ENCODE measurements at places on chromosomes 3 and 15.

- DNase-seq: no peak
These were observed 11.2 kb downstream of the NCKIPSD start for GRCh38 chr3:48674505-48674904.

GRCh38 chr3:33732394-33732793, 14.3 kb upstream of the CLASP2 start:
- DNase-seq: no peak

- no peak for DNase-seq
These were observed 8.5 kb upstream of the OXTR start for GRCh38 chr3:8777978-8778267.

DNA sequence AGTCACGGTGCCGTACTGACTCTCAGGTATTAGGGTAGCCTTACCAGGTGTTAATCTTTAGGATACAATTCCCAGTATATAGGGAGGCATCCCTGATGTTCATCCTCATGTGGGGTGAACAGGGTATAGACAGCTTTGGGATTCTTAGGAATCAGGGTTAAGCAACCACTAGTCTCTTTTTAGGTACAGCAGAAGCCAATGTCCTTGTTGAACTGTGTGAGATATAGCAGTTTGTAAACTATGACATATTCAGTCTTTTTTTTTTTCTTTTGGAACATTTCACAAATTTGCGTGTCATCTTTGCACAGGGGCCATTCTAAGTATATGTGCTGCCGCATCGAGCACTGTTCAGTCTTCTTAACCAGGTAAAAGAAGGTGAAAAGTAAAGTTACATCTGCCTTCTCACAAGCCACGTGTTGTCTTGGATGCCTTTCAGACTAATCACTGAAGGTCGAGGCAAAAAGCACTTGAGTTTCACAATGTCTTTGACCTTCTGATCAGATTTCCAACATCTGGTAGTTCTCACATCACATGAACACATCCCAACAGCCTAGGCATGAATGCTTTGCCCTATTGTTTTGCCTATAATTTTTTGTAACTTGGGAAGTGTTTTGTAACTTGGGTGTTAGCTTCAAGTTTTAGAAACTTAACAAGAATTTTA, 17.2 kb downstream of the TSEN2 start:
- no peak for DNase-seq

DNA sequence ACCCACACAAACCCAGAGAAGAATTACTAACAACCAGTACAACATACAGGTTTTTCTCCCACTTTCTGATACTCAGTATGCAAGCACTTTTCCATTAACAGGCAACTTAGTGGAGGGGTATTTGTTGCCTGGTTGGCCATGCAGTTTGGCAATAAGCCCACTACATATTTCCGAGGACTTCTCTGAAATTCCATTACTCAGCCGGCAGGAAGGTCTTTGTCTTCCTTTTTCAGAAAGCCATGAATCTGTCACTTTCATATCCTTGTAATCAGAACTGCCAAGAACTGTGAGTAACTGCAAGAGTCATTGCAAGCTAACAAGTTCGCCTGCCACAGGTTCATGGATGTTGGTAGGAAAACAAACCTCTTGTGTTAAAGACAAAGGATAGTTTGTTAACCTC, 422.3 kb upstream of the ROBO1 start:
- no peak for DNase-seq

GRCh38 chr3:49161808-49162530, 4.2 kb downstream of the CCDC71 start:
- DNase-seq: no peak

- DNase-seq: peak; percentile 27
These were observed 344.2 kb upstream of the GRM7 start for GRCh38 chr3:6516694-6517093.

GRCh38 chr15:69983696-69984265, 113.9 kb downstream of the TLE3 start:
- DNase-seq: no peak

DNA sequence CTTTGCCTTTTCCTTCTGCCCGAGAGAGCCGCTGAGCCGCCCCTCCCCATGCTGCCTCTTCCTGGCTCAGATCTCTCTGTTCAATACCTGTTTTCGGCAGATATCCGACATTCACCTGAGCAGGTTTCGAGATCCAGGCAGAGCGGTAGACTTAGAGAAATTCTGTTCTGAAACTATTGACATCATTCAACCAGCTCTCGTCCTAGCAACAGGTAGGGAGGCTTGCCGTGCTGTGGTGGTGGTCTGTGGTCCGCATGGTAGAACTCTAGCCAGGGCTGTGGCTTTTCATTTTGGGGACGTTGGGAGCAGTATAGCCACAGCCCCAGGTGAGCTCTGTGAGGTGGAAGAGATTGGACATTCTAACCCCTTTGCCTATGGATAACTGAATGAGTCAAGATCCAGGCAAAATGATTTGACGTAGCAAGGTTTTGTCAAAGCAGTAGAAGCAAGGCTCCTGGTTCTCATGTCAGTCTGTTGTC, 810 bp downstream of the TMEM62 start:
- DNase-seq: peak; percentile 21

DNA sequence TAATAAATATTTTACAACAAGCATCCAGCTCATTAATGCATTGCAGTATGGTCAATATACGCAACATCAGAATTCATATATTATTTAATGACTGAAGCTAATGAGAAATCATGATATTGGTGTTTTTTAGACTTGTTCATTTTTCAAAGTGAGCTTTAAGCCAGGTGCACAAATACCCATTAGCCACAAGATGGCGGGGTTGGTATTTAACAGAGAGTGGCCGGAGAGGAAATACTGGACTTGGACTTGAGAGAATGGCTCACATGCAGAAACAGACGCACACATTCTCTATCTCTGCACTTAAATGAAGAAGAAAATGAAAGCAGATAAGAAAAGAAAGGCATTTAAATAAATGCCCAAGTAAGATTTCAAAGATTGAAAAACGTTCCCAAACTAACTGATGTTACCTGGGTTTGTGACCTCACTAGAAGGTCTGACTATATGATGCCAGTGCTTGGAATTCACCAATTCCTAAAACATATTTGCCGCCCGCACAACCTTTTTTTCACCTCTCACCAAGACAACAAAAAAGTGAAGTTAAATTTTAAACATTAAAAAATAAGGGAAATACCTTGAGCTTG, 21.2 kb upstream of the CRBN start:
- DNase-seq: peak; percentile 60

DNA sequence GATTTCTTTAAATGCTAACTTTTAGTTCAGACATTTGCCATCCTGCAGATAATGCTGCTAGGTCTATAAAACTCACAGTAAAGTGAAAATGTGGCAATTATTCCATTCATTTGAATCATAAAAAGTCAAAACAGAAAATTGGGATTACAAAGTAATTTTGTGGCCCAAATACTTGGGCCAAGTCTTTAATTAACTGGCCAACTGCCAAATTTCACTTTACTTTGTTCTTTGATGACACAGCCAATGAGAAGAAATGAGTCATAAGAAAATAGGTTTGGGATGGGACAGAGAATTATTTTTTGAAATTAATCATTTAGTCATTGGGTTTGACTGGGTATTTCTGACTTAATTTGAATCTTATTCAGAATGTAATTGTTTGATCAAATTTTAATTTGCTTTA, 89.8 kb upstream of the SLC2A2 start:
- no peak for DNase-seq

- no peak for DNase-seq
These were observed 19.5 kb downstream of the ARIH2 start for GRCh38 chr3:48938156-48938555.

GRCh38 chr15:63226155-63226883, 36.9 kb downstream of the RAB8B start:
- DNase-seq: no peak

- no peak for DNase-seq
These were observed 47.4 kb upstream of the ITGA11 start for GRCh38 chr15:68479406-68479805.

DNA sequence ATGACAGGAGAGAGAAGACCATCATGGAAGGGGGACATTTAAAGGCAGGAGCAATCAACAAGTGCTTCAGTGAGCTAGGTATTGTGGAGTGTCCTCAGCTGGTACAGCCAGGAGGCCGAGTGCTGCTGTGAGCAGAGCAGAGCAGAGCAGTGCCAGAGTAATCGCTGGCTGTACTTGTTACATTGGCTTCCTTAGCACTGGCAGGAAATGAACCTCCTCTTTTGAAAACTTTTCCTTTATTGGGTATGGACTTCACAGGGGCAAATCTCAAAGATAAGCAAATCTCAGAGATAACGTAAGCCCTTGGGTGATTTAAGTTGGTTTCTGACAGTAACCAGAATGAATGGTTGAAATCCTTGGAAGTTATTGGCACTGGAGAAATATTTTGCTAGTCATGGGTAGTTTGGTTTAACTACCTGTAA, 2.1 kb downstream of the SH3GL3 start:
- no peak for DNase-seq

DNA sequence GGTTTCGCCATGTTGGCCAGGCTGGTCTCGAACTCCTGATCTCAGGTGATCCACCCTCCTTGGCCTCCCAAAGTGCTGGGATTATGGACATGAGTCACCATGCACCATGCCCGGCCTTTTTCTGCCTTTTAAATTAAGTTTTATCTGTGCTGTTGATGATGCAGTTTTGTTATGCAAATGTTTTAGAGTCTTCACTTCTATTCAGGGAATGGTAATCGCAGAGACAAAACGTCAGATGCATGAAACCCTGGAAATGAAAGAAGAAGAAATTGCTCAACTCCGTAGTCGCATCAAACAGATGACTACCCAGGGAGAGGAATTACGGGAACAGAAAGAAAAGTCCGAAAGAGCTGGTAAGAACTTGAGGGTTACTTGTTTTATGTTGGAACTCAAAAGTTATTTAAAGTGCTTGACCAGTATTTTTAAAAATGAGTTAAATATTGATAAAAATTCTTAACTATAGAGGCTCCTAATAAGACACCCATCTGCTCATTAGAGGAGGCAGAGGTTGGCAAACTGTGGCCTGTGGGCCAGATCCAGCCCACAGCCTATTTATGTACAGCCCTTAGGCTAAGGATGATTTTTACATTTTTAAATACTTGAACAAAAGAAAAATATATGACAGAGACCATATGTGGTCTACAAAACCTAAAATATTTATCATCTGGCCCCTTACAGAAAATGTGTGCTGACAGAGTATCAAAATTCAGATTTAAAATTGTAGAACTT, 127.8 kb upstream of the LRRFIP2 start:
- DNase-seq: no peak

- no peak for DNase-seq
These were observed 44.7 kb upstream of the LIPC start for GRCh38 chr15:58387130-58387529.

DNA sequence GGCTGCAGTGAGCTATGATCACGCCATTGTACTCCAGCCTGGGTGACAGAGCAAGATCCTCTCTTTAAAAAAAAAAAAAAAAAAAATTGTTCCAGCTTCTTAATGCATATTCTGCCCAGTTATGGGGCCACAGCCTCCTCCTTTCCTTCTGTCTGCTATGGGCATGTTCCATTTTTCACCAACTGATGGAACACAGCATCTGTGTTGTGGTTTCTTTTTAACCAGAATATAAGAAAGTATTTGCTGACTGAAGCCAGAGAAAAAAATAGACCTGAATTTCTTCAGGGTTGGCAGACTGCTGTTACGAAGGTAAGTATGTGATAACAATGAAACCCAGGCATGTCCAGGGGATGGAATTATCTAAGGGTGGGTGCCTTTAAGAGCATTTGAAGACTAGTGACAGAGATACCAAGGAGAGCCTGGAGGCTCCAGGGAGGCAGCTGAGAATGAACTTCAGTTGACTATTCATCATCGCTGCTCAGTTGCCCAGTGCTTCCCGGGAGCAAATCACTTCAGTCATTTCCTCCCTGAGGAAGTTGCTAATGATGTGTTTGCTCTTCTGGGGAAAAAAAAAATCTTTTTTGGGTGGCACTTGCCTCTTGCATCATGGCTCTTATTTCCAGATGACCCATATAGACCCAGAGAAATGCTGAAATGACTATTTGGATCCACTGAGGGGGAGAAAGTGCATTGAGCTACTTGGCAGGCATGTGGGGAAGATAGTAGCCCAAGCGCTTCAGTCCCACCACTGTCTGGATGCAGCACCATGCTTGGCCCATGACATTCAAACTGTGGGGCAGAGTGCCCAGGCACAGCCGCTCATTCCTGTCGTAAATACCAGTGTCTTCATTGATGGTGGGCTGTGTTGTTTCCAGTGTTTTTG, 14.5 kb downstream of the NCBP2 start:
- no peak for DNase-seq

GRCh38 chr15:69190504-69190903, 30.1 kb downstream of the GLCE start:
- no peak for DNase-seq

DNA sequence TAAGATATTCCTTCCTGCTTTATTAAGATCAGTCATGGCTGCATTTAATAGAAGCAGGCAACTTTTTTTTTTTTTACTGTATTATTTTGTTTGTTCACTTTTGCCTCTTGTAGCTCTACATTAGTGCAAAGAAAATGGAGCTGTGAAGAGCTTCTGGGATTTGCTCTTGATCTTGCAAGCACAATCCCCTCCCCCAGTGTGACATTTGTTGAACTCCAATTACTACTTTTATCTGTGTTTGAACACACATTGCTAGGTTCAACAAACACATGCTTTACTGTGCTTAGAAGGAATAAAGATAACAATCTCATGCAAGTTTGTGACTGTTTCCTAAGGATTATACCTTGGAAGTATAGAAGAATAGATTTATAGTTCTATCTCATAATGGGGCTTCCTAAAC, 648.8 kb downstream of the NLGN1 start:
- no peak for DNase-seq

DNA sequence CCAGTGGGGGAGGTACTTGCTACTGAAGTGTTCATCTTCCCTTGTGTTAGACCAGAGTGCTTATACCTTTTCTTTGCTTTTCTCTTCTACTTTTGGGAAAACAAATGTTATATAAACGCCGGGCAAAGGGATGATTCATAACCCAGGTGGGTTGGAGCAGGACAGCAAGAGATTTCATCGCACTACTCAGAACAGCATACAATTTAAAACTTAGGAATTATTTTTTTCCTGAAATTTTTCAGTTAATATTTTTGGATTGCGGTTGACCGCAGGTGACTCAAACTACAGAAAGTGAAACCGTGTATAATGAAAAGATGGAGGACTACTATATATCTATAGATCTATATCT, 270.0 kb upstream of the RGMA start:
- no peak for DNase-seq

DNA sequence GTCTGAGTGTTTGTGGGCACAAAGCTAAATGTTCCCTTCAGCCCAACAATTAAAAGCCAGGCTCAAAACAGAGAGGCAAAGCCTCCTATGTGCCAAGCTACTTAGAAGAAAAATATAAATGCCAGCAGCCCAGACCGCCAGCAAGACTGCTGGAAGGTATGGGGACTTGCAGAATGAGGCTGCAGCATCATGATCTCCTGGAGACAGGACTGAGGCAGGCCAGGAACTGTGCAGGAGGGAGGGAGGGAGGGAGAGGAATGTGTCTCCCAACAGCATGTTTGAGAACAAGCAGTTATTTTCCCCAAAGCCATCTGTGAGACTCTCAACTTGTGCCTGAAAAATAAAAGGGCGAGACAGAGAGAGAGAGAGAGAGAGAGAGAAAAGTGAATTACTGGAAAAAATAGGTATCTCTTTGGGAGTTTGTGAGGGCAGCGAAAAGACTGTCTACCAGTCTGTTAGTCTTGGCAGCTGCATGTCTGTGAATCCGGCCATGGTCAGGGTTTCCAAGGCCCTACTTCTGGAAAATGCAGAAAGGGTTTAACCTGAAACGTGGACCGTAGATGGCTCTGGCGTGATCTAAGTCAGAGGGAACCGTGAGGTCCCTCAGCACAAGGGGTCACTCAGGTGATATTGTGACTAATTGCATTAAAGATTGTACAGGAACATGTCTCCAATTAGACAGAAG, 139.7 kb upstream of the COL8A1 start:
- DNase-seq: no peak

GRCh38 chr3:108028896-108029295, 61.9 kb downstream of the CD47 start:
- DNase-seq: no peak

GRCh38 chr3:112446343-112446742, 52.9 kb downstream of the BTLA start:
- no peak for DNase-seq

All from activated CD4-positive, alpha-beta T cell treated with anti-CD3 and anti-CD28 coated beads, Interleukin-2, amount 50 U/mL, for 16 hours (primary cell).